ENCODE measurements at places on chromosomes 12 and 14. TPM values are rescaled to one million over a fixed set of nuclear protein-coding genes. Genes with fewer than 3 reads are reported as not detected.

ACACB gene
- 2.0 TPM for total RNA-seq

SLCO1C1 gene
- total RNA-seq, result not detected

STYX gene
- 9.7 TPM for total RNA-seq

RNFT2 gene
- total RNA-seq, result 5.6 TPM

LRTM2 gene
- not detected for total RNA-seq

RIMBP2 gene
- total RNA-seq, result not detected

SNRNP35 gene
- total RNA-seq, result 12.8 TPM

GPR65 gene
- total RNA-seq, result not detected

SIX6 gene
- not detected for total RNA-seq

ASCL1 gene
- total RNA-seq, result not detected

SDR9C7 gene
- total RNA-seq, result not detected

KRT74 gene
- not detected for total RNA-seq

WNT1 gene
- not detected for total RNA-seq

TCL1B gene
- total RNA-seq, result not detected

NEDD8 gene
- total RNA-seq, result 307 TPM

OASL gene
- 3.2 TPM for total RNA-seq

TAS2R46 gene
- not detected for total RNA-seq

DNA sequence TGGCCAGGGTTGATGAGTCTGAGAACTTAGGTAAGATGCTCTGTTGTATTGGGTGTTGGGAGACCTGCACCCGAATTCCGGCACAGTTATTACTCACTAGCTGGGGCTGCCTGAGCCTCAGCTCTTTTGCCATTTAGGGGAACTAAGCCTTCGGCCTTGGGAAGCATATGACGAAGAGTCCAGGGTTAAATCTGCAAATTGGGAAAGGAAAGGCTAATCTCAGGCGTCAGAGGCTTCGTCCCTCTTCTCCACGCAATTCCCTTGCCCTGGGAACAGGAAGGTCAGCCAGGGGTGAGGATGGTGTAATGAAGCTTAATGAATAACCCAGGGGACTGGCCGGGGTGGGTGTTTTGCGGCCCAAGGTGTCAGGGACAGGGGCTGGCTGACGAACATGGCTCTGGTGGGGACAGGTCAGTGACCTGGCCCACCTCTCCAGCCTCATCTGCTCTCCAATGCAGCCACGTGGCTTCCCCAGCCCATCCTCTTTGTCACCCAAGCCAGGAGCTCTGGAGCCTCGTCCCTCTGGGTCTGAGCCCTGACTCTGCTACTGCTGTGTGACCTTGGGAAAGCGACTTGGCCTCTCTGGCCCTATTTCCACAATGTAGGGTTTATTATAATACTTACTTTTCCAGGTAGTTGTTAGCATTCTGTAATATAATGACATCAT lies 3.8 kb upstream of the SDSL start:
- no peak for DNase-seq

- DNase-seq, result no peak
Measured at GRCh38 chr12:132429946-132430643, 59.9 kb upstream of the FBRSL1 start.

GRCh38 chr12:10501030-10501429 lies 4.7 kb upstream of the EIF2S3B start:
- DNase-seq, result peak; percentile 29

DNA sequence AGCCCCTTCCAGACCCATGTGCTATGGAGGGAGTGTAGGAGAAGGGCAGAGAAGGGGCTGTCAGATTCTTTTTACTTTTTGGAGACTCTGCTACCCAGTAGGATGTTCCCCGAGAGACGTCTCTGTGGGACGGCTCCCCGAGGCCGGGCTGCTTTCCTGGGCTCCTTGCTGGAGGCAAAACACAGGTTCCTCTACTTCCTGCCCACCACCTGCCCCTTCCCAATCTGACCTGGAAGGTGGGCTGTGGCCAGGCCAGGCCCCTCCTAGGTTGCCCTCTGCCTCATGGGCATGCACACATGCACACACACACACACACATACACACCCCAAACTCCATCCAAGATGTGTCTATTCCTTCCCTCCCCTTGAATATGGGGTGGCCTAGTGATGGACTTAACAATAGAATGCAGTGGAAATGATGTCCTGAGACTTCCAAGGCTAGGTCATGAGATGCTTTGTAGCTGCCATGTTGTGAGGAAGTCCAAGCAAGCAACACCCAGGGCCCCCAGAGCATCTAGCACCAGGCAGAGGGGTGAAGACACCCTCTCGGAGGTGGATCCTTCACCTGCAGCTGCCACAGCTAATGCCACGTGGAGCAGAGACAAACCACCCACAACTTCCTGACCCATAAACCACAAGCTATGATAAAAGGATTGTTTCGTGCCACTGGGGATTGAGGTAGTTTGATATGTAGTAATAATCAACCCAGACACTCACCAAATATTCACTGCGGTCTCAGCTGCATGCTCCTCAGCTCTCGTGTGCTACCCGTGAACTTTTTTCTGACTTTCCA lies 1.6 kb upstream of the ASB2 start:
- no peak for DNase-seq

DNA sequence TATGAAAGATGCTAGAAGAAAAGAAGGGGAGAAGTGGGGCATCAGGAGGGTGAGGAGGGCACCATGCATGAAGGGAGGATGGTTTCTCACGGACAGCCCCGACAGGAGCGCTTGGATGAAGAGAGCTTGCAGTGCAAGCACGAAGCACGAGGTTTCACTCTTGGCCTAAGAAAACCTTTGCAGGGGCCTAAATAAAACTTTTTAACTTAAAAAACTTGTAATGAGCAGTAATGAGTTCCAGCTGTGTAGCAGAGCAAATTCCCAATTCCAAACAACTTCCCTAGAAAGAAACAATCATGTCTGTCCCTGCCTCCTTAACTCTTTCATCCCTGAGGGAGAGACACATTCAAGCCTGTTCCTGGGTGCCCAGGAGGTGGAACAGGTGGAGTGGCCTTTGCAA lies 119.5 kb downstream of the PAH start:
- no peak for DNase-seq

GRCh38 chr12:53327435-53328042 lies 6.1 kb upstream of the AAAS start:
- DNase-seq, result peak; percentile 24

- no peak for DNase-seq
Measured at GRCh38 chr12:50363141-50363540, 33.3 kb downstream of the FAM186A start.

- DNase-seq, result no peak
Measured at GRCh38 chr12:94769047-94769420, 118.7 kb upstream of the TMCC3 start.

GRCh38 chr14:93319494-93319893 lies 13.3 kb downstream of the BTBD7 start:
- DNase-seq, result no peak

DNA sequence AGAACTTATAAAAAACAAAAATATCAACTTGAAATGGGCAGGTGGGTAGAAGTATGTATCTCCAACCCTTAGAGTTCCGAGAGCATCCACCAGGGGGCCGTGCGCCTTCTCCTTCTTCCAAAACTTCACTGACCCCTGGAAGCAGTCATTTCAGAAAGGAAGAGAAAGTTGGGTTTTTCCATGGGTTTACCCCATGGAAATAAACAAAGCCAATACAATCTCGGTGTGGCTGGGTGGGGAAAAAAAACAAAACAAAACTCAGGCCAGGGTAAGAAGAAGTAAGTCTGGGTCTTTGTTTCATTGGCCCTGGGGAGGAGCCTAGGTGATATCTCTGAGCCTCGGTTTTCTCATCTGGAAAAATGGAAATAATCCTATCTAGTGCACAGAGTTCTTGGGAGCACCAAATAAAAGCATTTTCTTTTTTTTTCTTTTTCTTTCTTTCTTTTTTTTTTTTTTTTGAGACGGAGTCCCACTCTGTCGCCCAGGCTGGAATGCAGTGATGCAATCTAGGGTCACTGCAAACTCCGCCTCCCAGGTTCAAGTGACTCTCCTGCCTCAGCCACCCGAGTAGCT lies 33.6 kb upstream of the HNF1A start:
- peak; percentile 45 for DNase-seq

DNA sequence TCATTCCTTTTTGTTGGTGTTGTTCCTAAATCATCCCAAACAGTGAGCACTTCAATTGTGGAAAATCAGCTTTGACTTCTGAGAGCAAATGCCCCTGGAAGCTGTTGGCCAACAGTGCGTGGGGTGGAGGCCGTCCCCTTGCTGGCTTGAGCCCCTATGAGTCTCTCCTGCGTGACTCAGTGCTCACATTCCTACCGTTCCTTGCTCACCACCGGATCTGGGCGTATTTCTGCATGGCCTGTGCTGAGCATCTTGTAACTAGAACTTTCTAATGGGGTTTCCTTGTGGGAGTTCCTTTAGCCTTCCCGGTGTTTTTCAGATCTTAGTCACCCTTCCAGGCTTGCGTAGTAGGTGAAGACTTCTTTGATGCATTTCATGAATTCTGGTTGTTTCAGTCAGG lies 14.7 kb downstream of the SERPINA1 start:
- DNase-seq, result peak; percentile 98

- DNase-seq, result no peak
Measured at GRCh38 chr12:132437943-132438700, 51.8 kb upstream of the FBRSL1 start.

DNA sequence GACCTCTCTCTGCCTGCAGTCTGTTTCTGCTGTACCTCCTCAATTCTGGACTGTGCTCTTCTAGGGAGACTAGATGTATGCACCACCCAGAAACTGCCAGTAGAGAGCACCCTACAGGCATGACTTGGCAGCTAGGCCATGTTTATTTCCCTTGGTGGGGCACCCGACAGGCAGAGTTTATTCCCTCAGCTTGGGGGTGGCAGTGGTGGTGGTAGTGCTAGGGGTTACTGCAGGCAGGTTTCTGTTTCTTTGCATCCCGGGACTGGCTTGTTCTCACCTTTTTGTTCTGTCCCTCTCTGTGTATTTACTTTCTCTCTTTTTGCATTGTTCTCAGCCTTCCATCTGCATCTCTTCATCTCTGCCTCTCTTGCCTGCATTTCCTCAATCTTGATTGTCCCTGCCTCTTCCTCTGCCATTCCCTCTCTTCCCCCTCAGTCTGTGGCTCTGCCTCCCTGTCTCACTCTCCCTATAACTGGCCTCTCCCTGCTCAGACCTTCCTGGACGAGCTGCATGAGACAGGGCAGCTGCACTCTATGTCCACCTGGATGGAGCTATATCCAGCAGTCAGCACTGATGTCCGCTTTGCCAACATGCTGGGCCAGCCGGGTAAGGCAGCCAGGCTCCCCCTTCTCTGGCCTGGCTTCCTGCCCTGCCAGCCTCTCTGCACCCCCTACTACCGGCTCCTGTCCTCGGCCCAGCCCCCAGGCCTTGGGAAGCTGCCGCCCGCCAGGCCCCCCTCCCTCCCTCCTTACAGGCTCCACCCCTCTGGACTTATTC lies 13.8 kb downstream of the PRPF40B start:
- DNase-seq, result peak; percentile 63

DNA sequence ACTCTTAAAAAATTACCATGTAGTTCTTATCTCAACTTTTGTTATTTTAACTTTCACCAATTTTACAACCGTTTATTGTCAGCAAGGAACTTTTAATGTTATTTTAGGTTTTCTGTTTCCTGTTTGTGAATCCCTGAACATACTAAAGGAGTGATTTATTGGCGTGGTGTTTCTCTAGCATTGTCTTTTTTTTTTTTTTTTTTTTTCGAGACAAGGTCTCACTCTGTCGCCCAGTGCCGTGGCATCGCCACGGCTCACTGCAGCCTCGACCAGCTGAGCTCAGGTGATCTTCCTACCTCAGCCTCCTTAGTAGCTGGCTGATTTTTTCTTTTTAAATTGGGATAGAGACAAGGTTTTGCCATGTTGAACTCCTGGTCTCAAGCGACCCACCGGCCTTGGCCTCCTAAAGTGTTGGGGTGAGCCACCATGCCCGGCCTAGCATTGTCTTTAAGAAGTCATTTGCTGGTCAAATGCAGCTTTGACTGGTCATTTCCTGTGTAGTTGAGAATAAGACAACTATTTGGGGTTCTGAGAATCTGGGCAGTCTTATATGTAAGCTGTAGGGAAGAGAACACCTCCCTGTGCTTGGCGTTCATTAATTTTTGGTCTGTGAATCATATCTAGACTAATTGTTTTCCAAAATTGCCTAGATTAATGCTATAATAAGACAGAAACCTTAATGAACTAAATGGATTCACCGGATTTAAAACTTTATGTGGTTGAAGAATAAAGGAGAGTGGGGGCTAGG lies 2.1 kb downstream of the WASHC4 start:
- peak; percentile 65 for DNase-seq

- no peak for DNase-seq
Measured at GRCh38 chr14:80208461-80208860, 2.8 kb downstream of the DIO2 start.

- peak; percentile 50 for DNase-seq
Measured at GRCh38 chr14:100246809-100247428, 8.0 kb downstream of the YY1 start.

DNA sequence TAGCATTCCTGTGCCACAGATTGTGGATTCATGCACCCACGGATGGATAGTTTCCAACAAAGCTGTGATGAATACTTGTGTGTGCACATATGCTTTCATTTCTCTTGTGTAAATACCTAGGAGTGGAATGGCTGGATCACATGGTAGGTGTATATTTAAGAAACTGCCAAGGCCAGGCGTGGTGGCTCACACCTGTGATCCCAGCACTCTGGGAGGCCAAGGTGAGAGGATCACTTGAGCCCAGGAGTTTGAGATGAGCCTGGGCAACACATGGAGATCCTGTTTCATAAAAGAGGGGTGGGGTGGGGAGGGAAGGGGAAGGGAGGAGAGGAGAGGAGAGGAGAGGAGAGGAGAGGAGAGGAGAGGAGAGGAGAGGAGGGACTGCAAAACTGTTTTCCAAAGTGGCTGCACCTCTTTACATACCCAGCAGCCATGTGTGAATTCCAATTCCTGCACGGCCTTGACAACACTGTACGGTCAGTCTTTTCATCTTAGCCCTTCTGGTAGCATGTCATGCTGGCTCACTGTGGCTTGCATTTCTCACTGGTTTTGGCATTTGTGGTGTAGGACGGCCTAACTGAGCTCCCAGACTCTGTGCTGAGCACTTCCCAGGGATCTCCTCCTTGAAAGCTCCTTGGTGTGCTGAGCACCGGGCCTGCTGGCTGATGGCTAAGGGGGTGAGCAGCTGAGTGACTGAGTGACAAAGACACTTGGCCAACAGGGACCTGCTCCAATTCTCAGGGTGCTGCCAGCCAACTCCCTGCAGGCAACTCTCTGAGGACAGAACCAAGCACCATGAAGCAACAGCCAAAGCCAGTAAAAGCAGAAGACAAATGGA lies 27.9 kb downstream of the SYNE3 start:
- DNase-seq, result no peak

DNA sequence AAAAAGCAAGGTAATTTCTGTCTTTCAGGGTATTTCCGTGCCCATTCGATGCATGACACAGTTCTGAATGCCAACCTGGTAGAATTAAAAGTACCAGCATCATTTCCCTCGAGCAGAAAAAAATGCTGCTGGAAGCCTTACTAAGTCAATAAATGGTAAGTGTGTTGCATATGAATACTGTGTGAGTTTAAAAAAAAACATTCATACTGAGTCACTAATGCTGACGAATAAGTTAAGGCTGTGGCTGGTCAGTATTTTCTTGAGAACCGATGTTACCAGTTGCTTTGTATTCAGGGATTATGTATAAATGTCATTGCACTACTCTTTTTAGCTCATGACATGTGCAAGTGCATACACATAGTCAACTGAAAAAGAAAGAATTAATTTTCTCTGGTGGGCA lies 710.2 kb downstream of the TRHDE start:
- peak; percentile 62 for DNase-seq

- peak; percentile 83 for DNase-seq
Measured at GRCh38 chr14:35419429-35419841, 14.9 kb upstream of the NFKBIA start.

Measured in HT1080 (cell line).